ENCODE measurements at places on chromosomes 3 and 15.

DNA sequence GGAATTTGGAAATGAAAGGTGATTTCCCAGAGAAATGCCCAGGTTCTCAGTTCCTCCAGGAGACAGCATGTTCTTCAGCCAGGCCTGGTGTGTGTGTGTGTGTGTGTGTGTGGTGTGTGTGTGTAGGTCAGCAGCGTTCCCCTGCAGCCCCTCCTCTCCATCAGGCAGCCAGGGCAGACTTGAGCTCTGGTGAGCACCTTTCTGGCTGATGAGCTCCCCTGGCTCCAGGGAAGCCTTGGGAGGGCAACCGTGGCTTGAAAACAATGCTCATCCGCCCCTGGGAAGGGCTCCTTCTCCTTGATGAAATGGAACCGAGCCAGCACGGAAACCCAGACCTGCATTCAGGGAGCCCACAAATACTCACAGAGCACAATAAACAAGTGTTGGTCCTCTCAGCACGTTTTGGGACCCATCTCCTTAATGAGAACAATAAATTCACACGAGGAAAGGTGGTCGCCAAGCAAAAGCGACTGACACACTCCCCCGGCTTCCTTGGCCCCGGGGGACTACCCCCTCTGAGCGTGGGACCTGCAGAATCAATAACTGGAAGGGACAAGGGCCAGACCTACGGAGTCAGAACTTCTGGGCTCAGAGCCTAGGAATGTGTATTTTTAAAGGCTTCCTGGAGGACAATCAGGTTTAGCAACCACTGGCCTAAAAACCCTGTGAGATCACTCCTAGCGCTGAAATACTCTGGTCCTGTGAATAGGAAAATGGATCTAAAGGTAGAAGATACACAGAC, 38.6 kb upstream of the HES1 start:
- no peak for DNase-seq

GRCh38 chr15:52718551-52718950, 39.4 kb upstream of the ATOSA start:
- no peak for DNase-seq

DNA sequence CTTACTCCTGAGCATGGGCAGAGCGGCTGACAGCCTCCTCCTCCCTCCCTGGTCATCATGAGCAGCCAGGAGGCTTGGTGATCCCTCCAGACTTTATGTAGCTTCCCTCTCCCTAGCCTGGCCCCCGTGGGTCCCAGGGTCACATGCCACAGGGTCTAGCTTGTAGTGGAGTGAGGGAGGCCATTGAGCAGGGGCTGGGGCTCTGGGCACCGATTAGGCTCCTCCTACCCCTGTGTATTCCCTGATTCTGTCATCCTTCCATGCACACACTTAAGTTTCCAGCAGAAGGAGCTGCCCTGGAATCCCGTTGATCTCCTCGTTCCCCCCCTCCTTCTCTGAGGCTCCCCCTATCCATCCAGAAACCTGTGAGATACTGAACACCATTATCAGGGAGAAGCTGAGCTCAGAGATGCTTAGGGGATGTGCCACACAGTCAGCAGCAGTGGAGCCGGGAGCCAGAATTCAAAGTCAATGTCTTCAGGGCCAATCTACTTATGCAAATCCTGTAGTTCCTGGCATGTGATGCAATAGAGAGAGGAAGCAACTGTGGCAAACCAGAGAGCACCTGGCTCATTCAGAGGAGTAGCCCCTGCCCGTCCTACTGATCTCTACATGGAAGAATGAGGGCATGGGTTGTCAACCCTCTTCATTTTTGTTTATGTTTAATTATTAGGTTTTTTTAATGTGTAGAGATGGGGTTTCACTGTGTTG, 17.2 kb downstream of the CCDC33 start:
- no peak for DNase-seq

GRCh38 chr3:136817448-136817847, 1.5 kb upstream of the SLC35G2 start:
- DNase-seq, result no peak

DNA sequence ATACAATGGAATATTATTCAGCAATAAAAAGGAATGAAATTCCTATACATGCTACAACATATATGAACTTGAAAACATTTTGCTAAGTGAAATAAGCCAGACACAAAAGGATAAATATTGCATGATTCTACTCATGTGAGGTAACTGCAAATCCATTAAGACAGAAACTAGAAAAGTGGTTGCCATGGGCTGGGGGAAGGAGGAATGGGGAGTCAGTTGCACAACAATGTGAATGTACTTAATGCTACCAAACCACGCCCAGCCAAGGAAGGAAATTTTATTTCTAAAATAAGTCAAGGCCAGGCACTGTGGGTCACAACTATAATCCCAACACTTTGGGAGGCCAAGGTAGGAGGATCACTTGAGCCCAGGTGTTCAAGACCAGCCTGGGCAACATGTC, 9.8 kb upstream of the GMPPB start:
- DNase-seq, result no peak

DNA sequence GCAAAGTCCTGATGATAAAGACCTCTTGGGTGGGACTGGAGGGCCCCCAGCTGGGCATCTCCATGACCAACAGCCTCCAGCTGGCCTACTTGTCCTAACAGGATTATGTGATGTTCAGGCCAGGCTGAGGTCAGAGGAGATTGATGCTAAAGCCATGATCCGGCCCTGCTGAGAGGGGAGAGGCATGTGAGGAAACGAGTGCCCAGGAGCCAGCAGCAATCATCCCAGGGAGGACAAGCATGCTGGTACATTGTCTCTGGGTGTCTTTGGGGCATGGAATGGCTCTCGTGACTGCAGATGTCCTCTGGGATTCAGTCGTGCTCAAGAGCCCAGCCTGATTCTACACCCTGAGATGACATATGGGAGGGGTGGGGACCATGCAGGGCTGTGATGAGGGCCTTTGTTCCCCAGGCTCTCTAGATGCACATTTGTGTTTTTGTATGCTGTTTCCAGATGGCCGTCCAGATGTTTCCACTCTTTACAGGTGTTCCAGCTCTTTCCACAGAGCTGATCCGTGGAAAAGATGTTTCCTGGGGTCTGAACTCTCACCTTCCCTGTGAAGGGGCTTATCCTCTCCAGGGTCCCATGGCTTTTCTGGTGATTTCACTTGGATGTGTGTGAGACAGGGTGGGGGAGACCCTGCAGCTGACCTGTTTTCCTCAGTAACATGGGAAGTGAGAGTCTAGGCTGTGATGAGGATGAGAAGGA, 20.2 kb downstream of the SLC24A1 start:
- no peak for DNase-seq

- no peak for DNase-seq
Observed at GRCh38 chr3:72380193-72380592, 468.1 kb downstream of the SHQ1 start.

- no peak for DNase-seq
Observed at GRCh38 chr3:149964291-149964690, 6.4 kb downstream of the PFN2 start.

GRCh38 chr3:44323341-44323955, 15.1 kb upstream of the TCAIM start:
- peak; percentile 24 for DNase-seq

- no peak for DNase-seq
Observed at GRCh38 chr3:170346481-170347392, 10.8 kb upstream of the SKIL start.

DNA sequence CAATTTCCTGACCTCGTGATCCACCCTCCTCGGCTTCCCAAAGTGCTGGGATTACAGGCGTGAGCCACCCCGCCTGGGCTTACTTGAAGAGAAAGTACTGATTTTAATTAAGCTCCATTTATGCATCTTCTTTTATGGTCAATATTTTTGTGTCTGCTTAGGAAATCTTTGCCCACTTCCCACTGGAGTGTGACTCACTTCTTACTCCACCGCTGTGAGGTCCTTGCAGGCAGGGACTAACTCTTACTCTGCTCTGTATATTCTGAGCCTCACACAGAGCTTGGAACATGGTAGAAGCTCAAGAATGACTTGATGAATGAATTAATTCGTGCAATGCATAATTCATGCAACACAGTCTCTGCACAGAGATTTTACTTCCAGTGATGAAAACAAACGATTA, 2.9 kb upstream of the TM4SF19 start:
- DNase-seq, result no peak

GRCh38 chr3:58003093-58003492, 5.1 kb upstream of the FLNB start:
- no peak for DNase-seq

- no peak for DNase-seq
Observed at GRCh38 chr15:82709081-82709420, 624 bp downstream of the AP3B2 start.

DNA sequence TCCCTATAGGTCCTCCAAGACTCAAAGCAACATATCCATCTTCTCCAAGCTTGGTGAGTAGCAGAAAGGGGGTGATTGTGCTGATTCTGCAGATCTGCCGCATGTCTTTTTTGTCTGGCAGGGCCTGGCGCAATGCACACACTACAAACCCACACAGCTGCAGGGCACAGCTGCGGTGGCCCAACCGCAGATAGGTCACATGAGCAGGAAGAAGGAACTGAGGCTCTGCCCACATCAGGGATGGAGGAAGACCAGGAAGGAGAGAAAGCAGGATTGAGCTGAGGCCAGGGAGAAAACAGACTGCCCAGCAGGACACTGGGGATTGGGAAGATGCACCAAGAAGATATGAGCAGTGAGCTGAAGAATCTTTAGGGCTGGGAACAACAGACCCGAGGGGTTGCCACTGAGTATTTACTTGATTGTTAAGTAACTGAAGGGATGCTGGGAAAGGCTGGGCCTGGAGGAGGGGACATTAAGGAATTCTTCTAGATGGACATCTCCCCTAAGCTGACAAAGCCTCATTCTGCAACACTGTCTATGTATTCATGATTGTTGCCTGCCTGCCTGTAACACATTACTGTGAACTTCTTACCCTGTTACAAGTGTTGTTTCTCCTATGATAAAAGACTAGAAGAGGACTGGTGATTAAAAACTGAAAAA, 126.7 kb downstream of the MYLK start:
- DNase-seq, result no peak

DNA sequence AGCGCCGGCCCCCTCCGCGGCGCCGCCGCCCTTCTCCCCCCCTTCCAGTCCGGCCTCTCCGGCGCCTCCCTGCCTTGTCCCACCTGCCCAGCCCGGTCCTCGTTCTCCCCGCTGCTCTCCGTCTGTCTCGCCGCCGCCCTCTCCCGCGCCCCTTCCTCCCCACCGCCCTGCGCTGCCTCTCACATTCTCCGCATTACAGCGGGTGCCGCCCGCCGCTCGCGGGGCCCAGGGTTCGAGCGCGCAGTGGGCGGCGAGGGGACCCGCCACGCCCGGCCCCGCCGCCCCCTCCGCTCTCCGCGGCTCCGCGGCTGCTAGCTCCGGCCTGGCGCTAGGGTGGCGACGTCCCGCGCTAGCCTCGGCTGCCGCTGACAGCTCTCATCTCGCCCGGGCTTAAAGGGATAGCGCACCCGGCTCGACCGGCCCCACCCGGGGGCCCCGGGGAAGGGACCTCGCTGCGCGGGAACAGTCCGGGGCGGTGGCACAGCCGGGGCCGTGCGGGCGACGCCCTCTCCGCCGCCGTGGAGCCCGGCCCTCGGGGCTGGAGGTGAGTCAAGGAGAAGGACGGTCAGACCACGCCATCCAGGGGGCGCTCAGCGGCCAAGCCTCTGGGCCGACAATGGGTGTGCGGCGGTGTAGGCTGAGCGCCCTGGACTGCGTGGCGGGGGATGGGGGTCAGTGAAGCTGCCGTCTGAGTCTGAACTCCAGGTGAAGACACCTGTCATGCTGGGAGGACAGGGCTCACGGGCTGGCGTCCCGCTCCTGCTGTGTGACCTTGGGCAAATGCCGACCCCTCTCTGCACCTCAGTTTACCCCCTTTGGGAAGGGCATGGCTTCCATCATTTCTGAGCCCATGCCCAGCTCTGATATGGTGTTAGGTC, 187.4 kb upstream of the LINGO1 start:
- no peak for DNase-seq

- no peak for DNase-seq
Observed at GRCh38 chr3:115657168-115657567, 33.9 kb downstream of the GAP43 start.

DNA sequence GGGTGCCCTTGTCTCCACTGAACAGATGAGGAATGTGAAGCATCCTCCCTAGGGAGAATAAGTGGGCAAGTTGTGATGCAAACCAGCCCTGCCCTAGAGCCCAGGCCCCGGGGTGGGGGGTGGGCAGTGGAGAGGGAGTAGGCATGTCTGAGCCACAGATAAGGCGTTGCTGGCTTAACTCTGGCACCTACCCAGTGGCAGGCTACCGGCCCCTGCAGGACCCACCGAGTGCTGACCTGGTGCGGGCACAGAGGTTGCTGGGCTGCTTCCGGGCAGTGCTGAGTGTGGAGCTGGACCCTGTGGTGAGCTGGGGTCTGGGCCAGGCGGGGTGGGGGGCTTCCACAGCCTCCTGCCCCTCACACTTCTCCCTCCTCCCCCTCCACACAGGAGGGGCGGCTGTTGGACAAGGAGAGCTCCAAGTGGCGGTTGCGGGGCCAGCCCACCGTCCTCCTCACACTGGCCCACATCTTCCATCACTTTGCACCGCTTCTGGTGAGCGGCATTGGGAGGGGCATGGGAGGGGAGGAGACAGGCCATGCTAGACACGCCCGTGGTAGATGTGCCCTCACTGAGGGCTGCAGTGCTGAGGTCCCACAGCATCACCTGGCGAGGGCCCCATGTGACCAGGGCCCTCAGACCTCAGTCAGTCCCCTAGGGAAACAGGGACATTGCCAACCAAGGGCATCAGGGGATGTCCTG, 10.1 kb downstream of the RNF123 start:
- DNase-seq, result no peak

DNA sequence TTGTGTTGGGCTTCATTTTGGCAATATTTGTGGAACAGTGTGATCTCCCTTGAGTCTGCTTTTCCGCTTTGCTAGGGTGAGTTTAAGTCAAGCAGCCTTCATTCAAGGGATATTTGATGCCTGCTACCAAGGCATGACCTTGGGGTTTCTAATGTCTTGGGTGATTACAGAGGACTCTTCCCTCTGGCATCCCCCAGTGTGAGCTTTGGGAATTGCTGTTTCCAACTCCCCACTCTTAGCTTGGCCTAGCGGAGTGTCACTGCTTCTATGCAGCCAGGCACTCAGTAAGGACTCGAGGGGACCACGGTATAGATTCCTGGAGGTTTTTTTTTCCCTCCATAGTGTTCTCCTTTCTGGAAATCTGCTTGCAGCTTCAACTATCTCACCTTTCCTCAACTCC, 21.1 kb downstream of the GCNT3 start:
- no peak for DNase-seq

GRCh38 chr15:77069521-77070121, 1.3 kb downstream of the TSPAN3 start:
- DNase-seq, result no peak

- DNase-seq, result no peak
Observed at GRCh38 chr15:90550919-90551318, 21.2 kb downstream of the CRTC3 start.

DNA sequence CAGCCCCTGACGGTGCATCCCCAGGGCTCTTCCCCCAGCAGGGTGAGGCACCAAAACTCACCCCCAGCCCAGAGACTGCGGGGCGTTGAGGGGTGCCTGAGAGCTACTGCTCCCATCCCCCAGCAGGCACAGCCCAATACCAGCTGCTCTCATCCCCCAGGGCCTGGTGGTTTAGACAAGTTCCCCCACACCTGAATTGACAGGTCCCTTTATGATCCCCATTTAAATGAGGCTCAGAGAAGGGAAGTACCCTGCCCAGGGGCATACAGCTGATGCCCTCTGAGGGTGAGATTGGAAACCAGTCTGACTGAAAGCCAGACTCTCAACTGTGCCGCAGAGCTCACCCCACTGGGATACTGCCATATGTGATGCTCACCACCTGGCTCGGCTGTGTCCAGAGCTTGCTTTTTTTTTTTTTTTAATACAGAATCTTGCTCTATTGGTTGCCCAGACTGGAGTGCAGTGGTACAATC, 20.1 kb downstream of the DUSP7 start:
- no peak for DNase-seq

GRCh38 chr3:28301688-28302087, 46.8 kb upstream of the ZCWPW2 start:
- DNase-seq, result no peak

- DNase-seq, result no peak
Observed at GRCh38 chr3:6468589-6468988, 392.3 kb upstream of the GRM7 start.

Data from activated CD4-positive, alpha-beta T cell treated with anti-CD3 and anti-CD28 coated beads for 24 hours (primary cell).